Stimulated activated CD8-positive, alpha-beta memory T cell treated with anti-CD3 and anti-CD28 coated beads, Interleukin-7, amount 100 ng/mL, for 1 hour (primary cell): ENCODE measurements at places on chromosomes 7 and 10.

GRCh38 chr7:35593899-35594298 lies 101.0 kb downstream of the HERPUD2 start:
- DNase-seq, result no peak

DNA sequence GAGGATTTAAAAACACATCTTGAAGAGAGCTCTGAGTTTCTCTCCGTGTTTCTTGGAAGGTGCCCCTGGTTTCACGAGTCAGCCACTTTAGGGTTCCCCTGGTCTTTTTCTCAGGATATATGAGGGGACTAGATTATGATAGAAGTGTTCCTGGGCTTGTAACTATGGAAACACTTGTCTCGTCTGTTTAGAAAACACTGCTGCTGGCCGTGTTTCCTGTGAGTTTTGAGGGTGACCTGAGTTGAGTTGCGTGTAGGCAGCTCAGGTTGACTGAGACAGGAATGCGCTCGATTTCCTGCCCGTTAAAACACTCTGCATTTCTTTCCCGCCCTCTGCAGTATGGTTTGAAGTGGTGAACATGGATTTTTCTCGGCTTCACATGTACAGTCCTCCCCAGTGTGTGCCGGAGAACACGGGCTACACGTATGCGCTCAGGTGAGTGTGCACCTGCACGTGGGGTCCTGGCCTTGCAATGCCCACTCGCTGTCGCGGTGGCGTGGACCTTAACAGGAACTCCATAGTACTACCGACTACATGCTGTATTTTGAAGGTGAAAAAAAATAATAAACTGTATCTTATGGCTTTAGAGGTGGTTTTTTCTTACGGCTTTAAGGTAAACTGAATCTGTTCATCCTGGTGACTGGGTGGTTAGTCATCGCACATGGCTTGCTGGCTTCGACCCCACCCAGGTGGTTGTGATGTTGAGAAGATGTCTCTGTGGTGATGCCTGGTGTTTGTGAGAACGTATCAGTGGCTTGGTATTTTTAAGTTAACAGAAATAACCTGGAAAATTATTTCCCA lies at the start of gene SUN1:
Gene SUN1 (plus strand): TSS at position 310 of the 801 bp plus-strand sequence. CDS start 49 bp downstream, at position 359.
- peak; percentile 41 for DNase-seq

GRCh38 chr10:102460836-102461186 lies 9.5 kb upstream of the C10orf95 start:
- no peak for DNase-seq

DNA sequence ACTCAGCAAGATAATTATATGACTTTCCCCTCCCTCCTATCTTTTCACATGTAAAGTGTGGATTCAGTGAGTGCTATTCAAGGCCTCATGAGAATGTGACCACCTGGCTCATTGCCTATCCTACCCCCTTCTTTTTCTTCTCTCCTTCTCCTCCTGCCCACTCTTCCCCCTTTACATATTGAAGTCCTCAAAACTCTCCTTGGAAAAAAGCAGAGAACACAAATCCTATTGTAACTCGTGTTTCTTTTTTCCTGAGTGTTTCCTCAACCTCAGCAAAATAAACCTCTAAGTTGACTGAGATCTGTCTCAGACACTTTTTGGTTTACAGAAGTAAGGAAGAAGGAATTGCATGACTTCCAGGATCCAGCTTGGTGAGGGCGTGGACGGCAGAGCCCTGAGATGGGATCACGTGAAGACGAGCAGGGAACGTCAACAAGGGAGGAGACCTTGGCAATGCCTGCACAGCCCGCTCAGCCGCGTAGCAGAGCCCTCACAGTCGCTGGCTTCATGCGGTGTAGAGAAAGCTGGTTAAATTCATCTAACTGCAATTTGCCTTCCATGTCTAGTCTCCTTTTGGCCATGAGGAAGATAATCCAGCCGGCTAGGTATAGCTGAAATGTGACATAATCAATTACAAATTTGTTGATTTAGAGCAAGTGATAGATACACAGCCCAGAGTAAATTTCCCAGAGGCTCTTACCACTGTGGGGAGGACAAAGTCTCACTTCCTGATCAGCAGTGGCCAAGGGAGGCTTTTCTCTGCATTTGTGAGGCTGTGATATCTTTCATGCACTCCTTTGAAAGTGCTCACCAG lies 75.7 kb downstream of the LYZL2 start:
- no peak for DNase-seq

DNA sequence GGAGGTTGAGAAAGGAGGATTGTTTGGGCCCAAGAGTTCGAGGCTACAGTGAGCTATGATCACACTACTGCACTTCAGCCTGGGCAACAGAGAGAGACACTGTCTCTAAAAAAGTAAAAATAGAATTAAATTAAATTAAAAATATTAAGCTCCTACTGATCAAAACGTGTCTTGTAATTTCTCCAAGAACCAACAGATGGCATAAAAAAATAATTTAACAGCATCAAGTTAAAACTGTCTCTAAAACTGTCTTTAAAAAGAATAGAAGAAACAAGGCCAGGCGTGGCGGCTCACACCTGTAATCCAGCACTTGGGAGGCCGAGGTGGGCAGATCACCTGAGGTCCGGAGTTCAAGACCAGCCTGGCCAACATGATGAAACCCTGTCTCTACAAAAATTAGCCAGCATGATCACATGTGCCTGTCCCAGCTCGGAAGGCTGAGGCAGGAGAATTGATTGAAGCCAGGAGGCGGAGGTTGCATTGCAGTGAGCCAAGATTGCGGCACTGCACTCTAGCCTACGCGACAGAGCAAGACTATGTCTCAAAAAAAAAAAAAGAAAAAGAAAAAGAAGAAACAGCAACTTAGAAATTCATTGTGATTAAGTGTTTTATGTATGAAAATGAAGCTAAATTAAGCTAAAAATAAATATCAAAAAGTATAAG lies 24.5 kb downstream of the MTPAP start:
- DNase-seq, result no peak

GRCh38 chr10:106182542-106182941 lies 982.0 kb downstream of the SORCS1 start:
- no peak for DNase-seq

GRCh38 chr10:96789571-96790108 lies 42.5 kb upstream of the LCOR start:
- DNase-seq, result no peak

DNA sequence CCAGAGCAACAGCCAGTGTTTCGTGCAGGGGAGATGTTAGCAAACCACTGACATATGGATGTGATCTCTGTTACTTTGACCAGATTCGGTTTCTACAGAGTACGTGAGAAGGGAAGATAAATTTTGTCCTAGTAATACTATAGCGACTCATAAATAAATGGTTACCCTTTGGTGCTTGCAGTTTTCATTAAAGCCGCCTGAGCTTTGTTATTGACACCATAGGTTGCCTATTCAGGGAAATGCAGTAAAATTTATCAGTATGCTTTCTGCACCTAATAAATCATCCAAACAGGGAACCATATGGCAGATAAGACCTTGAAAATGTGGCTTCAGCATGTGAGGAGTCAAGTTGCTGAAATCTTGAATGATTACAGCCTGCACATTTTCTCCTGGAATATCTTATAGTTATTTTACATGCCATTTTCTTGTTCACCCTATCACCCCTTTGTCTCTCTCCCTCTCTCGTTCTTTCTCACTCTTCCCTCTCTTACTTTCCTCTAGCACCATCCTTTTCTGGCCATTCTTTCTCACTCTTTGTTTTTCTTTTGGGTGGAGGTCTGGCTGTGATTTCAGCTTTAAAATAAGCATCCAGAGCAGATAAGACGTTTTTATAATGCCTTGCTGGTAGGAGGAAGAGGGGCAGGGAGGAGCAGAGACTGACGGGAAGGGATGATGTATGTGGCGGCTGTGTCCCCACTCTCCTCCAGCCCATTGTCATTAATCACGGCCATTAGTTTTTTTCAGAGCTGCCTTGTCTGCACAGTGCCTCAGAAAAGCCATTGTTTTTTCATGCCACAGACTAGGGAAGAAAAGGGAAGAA lies 182.5 kb downstream of the LRMDA start:
- no peak for DNase-seq

GRCh38 chr7:47145186-47145725 lies 436.7 kb downstream of the TNS3 start:
- no peak for DNase-seq

DNA sequence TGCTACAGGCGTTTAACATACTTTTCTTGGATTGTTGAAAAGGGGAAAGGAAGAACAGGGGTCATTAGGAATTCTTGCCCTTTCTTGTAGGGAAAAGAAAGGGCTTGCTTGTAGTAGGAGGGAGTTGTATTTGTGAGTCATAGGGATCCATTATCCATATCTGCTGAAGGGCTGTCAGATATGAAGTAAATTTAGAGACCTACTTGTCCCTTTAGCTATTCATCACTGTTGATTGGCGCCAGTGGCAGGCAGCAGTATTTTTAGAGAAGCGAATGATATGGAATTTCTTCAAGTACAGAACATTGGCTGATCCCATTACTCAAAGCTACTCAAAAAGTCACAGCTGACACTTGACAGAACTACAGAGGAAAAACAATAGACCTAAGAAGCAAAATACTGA lies 97.7 kb downstream of the CELF2 start:
- DNase-seq, result no peak

DNA sequence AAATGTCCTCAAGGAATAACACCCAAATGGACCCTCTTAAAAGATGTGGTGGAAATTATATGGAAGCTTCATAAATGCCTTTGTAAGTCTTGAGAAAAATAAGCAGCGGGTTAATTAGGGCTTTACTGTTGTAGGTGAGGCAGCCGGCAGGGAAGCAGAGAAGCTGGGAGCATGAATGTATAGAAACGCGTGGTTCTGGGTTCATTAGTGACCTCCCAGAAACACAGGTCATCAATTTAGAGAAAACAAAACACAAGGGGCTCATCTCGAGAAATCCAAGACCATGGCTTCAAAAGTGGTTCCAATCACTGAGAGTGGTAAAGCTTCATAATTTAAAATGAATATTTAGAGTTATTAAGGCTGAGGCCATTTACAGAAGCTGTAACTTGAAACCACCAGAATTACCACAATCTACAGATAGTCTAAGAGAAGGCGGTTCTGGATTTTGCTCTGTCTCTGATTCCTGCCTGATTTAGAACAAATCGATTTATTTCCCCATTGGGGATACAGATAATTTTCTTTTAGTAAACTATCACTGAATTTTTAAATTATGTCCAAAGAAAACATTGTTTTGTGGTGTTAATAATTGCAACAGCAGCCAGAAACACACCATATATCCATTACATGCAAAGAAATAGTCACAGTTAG lies 20.7 kb downstream of the GARIN1A start:
- no peak for DNase-seq

GRCh38 chr10:47458466-47459154 lies 25.3 kb downstream of the ANXA8 start:
- no peak for DNase-seq

- DNase-seq, result no peak
These were observed 245.2 kb downstream of the DOCK4 start for GRCh38 chr7:111960984-111961383.

- peak; percentile 22 for DNase-seq
These were observed 160.9 kb downstream of the SDK1 start for GRCh38 chr7:3461923-3462322.

- no peak for DNase-seq
These were observed 66.7 kb upstream of the LEP start for GRCh38 chr7:128174386-128174785.

- no peak for DNase-seq
These were observed 26.6 kb upstream of the PLA2G12B start for GRCh38 chr10:72981028-72981881.

DNA sequence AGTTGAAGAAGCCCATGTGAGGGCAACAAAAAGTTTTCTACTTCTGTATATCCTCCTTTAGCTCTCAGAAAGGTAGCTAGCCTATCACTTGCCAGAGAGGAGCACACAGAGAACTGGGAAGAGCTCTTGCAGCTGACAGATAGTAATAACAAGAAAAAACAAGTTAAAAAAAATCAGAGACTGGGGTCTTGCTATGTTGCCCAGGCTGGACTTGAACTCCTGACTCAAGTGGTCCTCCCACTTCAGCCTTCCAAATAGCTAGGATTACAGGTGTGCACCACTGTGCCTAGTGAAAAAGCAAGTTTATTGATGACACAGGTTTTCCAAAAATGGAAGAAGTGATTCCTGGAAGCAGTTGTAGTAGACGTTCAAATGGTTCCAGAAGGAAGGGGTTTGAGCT lies 93.6 kb downstream of the CLEC2L start:
- DNase-seq, result no peak

- no peak for DNase-seq
These were observed 71.9 kb downstream of the FOXL3 start for GRCh38 chr7:361680-362401.

DNA sequence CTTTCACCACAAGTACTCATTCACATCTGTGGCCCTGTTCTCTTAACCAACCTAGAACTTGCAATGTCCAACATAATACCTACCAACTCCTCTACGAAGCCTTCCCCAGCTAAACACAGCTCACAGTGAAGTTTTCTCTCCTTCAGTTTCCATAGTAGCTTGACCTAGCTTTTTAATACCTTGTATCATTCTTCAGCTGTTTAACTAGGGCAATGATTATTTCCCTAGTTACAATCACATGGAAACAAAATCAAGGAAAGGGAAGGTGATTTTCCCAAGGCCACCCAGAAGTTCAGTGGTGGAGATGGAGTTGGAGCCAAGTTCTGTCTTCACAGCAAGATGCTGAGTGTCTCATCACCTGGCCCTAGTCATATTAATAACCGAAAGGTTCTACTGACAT lies 16.3 kb downstream of the CDHR3 start:
- DNase-seq, result no peak

DNA sequence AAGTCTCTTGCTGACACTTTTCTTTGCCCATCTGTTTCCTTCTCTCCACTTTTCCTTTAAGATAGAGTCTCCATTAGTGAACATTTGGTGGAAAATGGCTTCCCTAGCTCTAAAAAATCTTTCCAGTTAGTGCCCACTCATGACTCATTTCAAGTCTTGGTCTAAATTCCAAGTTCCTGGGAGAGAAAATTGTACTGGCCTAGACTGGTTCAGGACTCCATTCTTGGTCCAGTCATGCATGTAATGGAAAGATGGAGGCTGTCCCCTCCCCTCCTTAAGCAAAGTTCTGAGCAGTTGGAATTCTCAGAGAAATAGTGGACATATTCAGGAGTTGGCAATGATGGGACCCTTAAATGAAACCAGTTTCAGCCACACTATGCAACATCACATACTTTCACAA lies 3.8 kb upstream of the ALDH18A1 start:
- no peak for DNase-seq

GRCh38 chr10:32982911-32983909 lies 25.2 kb upstream of the ITGB1 start:
- no peak for DNase-seq

- DNase-seq, result no peak
These were observed 799.5 kb downstream of the LRMDA start for GRCh38 chr10:76230921-76231285.

- peak; percentile 68 for DNase-seq
These were observed 724 bp downstream of the BBIP1 start for GRCh38 chr10:110918269-110918642.
